Body of pancreas (tissue), 4 donors: ENCODE measurements at places on chromosomes 5 and 9. TPM values are rescaled to one million over a fixed set of nuclear protein-coding genes. Genes with fewer than 3 reads are reported as not detected.

Gene CRB2
- total RNA-seq, result under 0.01 TPM

Gene ZNF618
- total RNA-seq, result 17.1 TPM

Gene IFNB1
- not detected for total RNA-seq

Gene THBS4
- total RNA-seq, result 20.8 TPM

Gene GRIN3A
- under 0.01 TPM for total RNA-seq

Gene OXCT1
- total RNA-seq, result 3.9 TPM

Gene EQTN
- not detected for total RNA-seq

DNA sequence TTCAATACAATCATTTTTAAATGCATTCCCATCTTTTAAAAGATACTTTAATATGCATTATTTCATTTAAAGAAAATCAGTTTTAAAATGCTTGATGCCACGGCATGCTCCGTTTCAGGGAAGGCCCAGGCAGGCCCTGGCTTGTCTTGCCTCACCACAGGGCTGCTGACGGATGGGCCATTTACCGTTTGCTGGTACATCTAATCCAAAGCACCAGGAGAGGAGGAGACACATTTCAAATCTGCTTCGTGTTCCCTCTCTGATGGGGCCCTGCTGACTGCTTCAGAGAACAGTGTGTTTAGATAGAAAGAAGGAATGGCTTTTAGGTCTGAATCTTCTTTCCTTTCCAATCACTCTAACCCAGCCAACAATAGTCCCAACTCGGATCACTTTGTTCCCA is 185.2 kb downstream of the DCP2 start:
- no peaks in the 10 kb centered on the region for H3K27me3 ChIP-seq
- no peaks in the 10 kb centered on the region for H3K36me3 ChIP-seq
- DNase-seq, result no peak
- H3K4me1 ChIP-seq, result no peaks in the 10 kb centered on the region

DNA sequence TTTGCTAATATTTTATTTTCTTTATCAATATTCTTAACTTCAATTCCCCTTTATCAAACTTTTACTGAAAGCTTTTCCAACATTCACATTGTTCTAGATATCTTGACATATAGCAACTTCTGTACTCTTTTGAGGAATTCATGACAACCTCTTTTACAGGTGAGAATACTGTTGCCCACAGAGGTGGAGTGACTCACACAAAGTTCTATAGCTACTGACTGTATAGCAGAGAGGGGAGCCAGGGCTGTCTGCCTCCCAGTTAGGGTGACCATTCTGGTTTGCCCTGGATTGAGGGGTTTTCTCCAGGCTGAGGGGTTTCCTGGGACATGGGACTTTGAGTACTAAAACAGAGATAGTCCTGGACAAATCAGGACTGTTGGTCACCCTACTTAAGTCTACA is 16.2 kb downstream of the SEC61B start:
- no peak overlapping the region for H3K4me3 ChIP-seq
- no peak overlapping the region for H3K27ac ChIP-seq
- DNase-seq, result no peak
- no peaks in the 10 kb centered on the region for H3K36me3 ChIP-seq

DNA sequence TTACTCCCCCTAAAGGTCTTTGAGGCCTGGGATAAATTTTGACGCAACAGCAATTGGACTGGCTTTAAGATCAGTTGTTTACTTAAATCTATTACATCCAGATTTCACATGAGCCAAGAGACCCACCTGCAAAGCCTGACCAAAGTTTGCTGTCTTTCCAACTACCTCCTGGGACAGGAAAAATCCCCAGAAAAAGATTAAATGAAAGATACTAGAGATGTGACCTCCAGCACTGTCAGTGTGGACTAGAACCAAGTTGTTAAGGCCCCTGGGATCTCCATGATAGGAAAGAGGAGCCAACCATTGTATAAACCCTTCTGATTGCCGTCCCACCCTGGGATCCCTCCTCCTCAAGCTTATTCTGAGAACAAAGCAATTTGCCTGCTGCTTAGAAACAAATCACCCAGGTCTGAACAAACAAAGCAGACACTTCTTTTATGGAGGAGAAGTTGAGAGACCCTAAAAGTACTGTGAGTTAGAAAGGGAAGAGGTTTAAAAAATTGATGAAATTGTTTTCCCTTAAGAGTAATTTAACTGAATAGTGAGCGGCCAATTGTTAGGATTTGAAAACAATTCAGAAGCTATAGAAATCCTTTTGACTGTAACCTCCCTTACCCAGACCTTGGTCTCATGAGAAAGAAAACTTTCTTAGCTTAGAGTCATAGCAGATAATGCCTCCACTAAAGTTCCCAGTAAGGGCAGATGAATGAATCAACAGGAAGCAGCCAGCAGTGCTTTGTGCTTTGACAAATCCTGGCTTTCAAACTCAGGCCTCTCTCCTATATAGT is 255.2 kb downstream of the TMEM167A start:
- H3K27me3 ChIP-seq, result no peaks in the 10 kb centered on the region
- no peaks in the 10 kb centered on the region for H3K36me3 ChIP-seq
- no peak overlapping the region for H3K27ac ChIP-seq

- no peak for DNase-seq
- H3K4me1 ChIP-seq, result peaks cover 17% of the 10 kb centered on the region
- H3K27ac ChIP-seq, result no peak overlapping the region
- no peak overlapping the region for H3K4me3 ChIP-seq
- H3K36me3 ChIP-seq, result no peaks in the 10 kb centered on the region
These were observed 86.6 kb downstream of the MED27 start for GRCh38 chr9:131992906-131993657.

DNA sequence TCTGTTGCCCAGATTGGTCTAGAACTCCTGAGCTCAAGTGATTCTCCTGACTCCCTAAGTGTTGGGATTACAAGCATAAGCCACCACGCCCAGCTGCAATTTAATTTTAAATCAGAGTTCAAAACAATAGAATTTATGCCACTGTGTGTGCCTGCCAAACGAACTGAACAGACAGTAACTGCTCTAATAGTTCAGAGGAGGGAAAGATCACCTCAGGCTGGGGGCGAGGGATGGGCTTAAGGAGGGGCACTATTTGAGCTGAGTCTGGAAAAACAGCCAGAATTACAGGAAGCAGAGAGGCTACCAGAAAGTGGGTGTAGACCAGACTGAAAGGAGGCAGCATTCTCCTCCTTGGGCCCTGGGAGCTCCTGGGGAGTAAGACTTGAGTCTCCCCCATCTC is 12.2 kb downstream of the NOL6 start:
- no peak for DNase-seq
- peaks cover 10% of the 10 kb centered on the region for H3K4me1 ChIP-seq
- no peak overlapping the region for H3K27ac ChIP-seq
- H3K36me3 ChIP-seq, result peaks cover 39% of the 10 kb centered on the region
- H3K27me3 ChIP-seq, result no peaks in the 10 kb centered on the region
- H3K4me3 ChIP-seq, result no peak overlapping the region

- no peaks in the 10 kb centered on the region for H3K36me3 ChIP-seq
- H3K4me3 ChIP-seq, result no peak overlapping the region
- H3K27ac ChIP-seq, result no peak overlapping the region
- H3K27me3 ChIP-seq, result no peaks in the 10 kb centered on the region
- peaks cover 15% of the 10 kb centered on the region for H3K4me1 ChIP-seq
These were observed 28.5 kb downstream of the GOLGA2 start for GRCh38 chr9:128247226-128247803.

DNA sequence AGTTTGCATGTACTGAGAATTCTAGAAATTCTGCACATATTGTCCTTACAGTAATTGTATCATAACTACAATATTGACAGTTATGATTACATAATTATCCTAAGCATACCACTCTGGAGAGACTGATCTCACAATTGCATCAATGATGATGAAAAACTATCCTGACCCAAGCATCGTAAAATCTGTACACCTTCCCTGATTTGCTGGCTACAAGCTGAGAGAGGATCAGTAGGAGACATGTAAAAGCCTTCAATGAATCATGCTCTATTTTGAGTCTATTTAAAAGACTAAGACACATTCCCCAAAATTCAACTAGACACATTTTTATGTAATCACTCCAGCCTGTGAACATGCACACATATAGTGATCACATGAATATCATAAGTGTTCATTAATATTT is 1833.8 kb downstream of the EFNA5 start:
- DNase-seq, result no peak
- H3K27me3 ChIP-seq, result no peaks in the 10 kb centered on the region
- H3K4me1 ChIP-seq, result peaks cover 6% of the 10 kb centered on the region
- no peak overlapping the region for H3K4me3 ChIP-seq
- no peak overlapping the region for H3K27ac ChIP-seq
- H3K36me3 ChIP-seq, result no peaks in the 10 kb centered on the region

DNA sequence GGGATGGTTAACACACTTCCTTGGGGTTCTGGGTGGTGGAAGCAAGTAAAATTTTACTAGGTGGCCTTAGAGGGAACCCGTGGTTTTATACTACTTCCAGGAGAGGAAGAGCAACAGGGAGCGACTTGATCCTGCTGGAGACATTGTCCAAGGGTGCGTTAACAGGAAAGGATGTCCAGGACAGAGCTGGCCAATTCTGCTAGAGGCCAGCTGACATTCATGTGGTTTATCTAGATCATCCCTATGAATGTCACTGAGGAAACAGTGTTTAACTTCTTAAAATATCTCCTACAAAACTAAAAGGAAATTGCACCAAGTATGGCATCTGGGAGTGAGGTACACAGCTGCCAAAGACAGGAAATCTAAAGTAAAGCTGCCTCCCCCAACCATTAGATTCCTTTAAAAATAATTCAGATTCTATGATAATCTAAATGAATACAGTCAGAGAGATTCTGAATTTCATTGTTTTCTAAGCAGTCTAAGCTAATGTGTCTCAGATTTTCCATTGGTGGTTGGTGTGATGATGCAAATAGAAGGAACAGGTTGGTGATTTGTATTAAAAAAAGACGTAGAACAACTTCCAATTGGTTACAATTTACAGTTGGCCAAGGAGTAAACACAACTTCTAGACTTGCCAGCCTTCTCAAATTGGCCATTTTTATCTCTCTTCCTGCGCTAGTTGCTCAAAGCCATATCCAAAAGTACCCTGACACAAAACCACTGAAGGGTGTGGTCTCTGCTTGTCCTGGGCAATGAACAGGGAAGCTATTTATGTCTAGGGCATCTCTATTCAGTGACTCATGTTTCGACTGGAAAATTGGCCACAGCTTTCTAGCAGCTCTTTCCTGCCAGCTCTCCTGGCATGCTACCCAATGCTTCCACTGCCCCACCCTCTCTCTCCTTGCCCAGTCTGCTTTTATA is 574.7 kb upstream of the MEF2C start:
- H3K27me3 ChIP-seq, result no peaks in the 10 kb centered on the region
- H3K36me3 ChIP-seq, result no peaks in the 10 kb centered on the region
- H3K4me3 ChIP-seq, result no peak overlapping the region
- H3K27ac ChIP-seq, result no peak overlapping the region
- H3K4me1 ChIP-seq, result peaks cover 6% of the 10 kb centered on the region

GRCh38 chr5:144032375-144032774 is 138.1 kb downstream of the YIPF5 start:
- H3K4me3 ChIP-seq, result no peak overlapping the region
- no peaks in the 10 kb centered on the region for H3K36me3 ChIP-seq
- no peaks in the 10 kb centered on the region for H3K27me3 ChIP-seq
- H3K4me1 ChIP-seq, result no peaks in the 10 kb centered on the region
- no peak overlapping the region for H3K27ac ChIP-seq

- DNase-seq, result no peak
- H3K36me3 ChIP-seq, result no peaks in the 10 kb centered on the region
- no peaks in the 10 kb centered on the region for H3K4me1 ChIP-seq
- H3K27ac ChIP-seq, result no peak overlapping the region
- no peaks in the 10 kb centered on the region for H3K27me3 ChIP-seq
These were observed 52.4 kb downstream of the FSTL4 start for GRCh38 chr5:133559960-133560359.

DNA sequence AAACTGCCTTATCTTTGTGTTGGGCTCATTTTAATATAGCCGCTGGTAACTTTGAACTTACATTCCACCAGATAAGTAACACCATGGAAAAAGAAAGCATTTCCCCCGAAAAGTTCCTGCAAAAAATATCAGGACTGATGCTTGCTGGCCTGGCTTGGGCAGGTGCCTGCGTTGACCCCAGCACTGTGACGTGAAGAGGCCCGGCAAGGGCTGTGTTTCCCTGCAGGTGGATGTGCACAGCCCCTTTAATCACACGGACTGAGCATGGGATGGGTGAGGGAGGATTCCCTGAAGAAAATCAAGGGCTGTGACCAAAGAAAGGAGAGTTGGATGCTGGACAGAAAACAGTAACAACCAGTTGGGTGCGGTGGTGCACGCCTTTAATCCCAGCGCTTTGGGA is 138.2 kb downstream of the NSG2 start:
- H3K36me3 ChIP-seq, result no peaks in the 10 kb centered on the region
- no peaks in the 10 kb centered on the region for H3K4me1 ChIP-seq
- H3K4me3 ChIP-seq, result no peak overlapping the region
- no peak for DNase-seq
- H3K27ac ChIP-seq, result no peak overlapping the region
- no peaks in the 10 kb centered on the region for H3K27me3 ChIP-seq
